ENCODE measurements at places on chromosomes 7 and 10.

GRCh38 chr7:158247758-158248487 lies 339.7 kb downstream of the PTPRN2 start:
- DNase-seq, result no peak

DNA sequence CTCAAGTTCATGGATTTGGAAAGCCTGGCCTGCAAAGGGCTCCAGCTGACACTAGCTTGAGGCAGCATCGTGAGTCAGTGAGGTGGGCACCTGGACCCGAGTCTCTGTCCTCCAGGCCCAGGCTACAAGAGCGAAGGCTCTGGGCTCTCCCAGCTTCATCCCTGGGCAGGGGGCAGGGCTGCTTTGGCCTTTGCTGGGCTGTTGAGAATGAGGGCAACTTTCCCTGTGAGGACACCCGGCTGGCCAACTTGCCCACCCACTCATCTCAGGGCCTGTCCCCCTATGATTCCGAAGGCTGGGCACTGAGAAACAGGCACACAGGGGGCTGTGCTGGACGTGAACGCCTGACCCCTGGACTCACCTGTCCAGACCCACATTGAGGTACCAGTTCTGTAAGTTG lies 24.4 kb downstream of the LDB3 start:
- no peak for DNase-seq

GRCh38 chr10:27819781-27820531 lies 74.3 kb upstream of the MKX start:
- no peak for DNase-seq

- no peak for DNase-seq
These were observed 3.7 kb downstream of the DDIT4 start for GRCh38 chr10:72277340-72277995.

DNA sequence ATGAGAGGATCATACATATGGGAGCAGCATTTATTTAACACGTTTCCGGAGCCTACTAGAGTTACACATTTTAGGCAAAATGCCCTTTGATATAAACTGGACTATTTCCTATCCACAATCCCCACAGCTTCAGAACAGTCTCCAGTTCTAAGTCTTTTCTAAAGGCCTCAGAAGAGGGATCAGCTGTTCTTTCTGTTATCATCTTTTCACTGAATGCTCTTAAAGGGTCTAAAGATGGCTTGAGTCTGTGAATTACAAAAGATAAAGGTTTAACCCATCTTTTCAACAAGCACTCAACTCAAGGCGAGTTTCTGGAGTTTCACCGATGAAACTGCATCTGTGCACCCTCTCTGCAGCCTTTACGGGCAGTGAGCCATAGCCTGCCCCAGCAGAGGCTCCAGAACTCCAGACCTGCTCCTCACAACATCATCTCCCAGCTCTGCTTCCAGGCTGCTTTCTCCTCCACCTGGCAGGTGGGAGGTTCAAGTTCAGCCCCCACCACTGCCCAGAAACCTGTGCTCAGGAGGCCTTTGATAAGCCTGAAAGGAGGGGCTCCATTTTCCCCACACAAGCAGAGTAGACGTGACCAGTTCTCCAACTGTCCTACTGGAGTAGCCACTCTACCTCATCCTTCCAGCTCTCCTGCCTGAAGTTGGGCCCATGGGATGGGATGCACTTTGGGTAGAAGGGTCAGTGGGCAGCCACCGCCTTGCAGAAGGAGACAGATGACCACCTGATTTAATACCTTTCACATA lies 53.4 kb downstream of the HSPA12A start:
- DNase-seq, result no peak

DNA sequence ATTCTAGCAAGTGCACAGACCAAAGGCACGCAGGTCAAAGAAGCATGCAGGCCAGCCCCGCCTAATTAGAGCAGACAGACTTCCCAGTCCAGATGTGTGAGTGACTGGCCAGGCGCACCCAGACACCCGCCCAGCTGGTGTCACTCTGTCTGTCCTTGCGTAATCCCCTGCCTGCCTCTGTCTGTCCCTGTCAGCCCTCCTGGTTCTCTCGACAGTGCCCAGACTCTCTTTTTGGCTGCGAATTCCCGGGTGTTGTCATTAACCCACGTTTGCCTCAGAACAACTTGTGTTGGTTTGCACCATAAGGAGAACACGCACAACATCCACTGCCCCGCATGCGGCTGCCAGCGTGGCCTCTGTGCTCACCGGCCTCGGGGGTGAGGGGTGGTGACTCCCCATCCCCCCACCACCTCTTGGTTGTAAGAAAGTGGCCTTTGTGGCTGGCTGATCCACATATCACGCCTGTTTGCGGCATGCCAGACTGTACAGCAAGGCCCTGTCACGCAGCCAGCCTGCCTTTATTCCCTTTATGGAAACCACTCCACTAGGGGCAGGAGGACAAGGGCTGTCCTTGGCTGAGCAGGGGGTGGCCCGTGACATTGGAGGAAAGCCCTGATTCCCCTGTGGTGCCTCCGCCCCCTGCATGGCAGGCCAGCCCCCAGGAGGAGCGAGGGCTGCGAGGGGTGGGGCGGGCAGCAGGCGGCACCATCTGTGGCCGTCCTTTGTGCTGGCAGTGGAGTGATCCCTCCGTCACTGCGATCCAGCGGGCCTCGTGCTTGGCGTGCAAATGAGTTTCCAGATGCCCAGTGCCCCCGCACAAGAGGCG lies 72.8 kb upstream of the PPIF start:
- DNase-seq, result no peak

GRCh38 chr10:70621503-70622078 lies 19.1 kb upstream of the PRF1 start:
- no peak for DNase-seq

GRCh38 chr7:34780546-34780945 lies 122.5 kb downstream of the NPSR1 start:
- DNase-seq, result no peak

DNA sequence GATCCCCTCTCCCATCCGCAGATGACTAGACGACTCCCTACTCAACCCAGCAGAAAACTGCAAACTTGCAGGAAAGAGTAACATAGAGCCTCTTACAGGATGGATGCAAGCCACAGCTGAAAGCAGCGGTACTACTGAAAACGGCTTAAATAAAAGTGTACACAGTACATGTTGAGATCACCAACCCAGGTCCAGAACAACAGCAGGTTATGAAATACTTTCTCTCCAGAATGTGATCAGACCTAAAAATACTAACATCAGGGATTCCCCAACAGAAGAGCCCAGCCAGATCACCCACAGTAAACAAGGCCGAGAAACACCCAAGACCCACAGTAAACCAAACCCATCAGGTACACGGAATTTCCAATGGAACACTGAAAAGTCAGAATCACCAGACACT lies 13.2 kb downstream of the ATE1 start:
- no peak for DNase-seq

All from stimulated activated CD8-positive, alpha-beta memory T cell treated with anti-CD3 and anti-CD28 coated beads, Interleukin-2, amount 100 ng/mL, for 48 hours (primary cell).